ENCODE measurements at places on chromosomes 4 and X. TPM values are rescaled to one million over a fixed set of nuclear protein-coding genes. Genes with fewer than 3 reads are reported as not detected.

GRCh38 chr4:1215141-1216075 lies 33.5 kb downstream of the CTBP1 start:
- no peak for DNase-seq

GRCh38 chr4:78057600-78058550 lies 752 bp downstream of the FRAS1 start:
- peak; percentile 69 for DNase-seq

DNA sequence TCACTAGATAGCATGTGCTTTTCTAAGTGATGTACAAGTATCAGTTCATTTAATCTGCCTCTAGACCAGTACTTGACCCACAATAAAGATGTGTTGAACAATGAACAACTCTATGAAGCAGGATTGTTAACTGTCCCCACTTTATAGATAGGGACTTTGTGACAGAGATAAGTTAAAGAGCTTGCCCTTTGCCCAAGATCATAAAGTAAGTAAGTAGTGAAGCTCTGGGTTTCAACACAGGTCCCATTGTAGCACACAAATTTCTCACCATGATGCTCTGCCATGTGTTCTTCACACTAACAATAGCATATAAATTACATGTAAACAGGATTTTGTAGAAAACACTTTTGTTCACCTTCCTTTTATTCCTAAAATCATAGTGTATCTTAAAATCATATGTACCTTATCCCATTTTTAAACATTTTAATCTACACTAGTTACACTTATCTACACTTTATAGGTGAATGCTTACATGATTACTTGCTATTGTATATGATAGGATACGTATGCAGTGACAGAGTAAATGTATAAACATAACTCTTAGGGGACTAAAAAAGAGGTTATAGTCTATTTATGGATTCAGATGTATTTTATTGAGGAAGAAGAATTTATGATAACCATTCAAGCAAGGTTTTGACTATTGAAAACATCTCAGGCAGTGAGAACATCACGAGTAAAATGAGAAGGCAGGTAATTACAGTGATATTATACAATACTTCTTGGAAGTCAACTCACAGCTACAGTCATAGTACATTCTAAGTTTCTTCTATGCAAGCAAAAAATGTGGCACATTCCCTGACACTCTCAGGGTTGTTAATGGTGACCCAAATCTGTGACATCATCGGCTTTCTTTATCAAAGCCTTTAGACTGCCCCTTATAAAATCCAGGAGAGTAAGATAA lies 2275.1 kb downstream of the PCDH7 start:
- no peak for DNase-seq

DNA sequence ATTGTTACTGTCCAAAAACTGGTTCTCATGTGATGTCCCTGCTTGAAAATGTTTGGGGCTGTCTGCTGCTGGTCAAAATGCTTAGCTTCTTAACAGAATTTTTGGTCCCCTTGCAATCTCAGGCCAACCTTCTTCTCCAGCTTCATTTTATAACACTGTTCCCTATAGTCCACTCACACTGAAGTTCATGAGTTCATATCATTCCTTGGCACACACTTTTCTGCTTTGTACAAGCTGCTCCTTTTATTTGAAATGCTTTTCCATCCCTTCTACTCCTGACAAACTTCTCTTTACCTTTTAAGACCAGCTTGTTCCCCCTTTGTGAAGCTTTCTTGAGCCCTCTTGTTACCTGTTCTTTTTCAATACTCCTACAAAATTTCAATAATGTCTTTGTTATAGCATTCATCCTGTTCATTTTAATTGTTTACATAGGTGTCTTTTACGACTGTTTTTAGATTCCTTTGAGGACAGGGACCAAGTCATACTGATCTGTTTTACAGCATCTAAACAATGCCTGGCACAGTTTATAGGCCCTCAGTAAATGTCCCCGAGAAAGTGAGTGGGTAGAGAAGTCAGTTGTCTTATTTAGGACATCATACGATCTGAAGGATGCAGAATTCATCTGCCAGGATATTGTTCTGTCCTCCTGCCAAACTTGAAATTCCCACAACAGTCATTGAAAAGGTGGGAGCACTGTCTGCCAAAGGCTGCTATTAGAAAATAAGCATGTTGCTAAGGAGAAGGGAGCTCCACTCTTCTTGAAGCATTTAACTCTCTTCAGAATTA lies 134.4 kb upstream of the BMPR1B start:
- no peak for DNase-seq

- DNase-seq: no peak
Observed at GRCh38 chr4:152079543-152080293, 318.9 kb upstream of the GATB start.

DNA sequence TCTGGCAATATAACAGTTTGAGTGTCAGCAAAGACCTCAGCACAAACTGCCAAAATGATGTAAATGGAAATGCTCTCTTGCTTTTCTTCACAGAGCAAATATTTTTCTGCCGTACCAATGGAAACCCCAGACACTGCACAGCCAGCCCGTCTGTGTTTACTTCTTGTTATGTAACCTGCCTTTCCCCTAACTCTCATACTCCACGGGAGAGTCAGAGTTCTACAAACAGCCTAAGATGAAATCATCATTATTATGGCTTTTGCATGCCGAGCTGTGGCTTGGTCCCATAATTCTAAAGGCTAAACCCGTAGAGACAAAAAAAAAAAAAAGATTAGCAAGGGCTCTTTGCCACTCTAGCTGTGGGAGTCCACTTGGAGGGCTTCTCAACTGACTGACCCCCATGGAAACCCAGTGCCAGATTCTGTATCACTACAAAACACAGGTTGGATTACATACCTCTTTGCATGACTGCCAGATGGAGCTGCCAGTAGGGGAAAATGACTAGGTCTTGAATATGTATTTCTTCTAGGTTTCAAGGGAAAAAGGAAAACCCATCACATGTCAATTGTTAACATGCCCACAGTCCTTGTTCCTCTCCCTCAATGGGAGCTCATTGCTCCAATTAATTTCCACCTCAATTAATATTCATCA lies 197.2 kb upstream of the CNKSR2 start:
- DNase-seq: no peak

GRCh38 chr4:113844369-113844768 lies 82.8 kb upstream of the CAMK2D start:
- DNase-seq: no peak

DNA sequence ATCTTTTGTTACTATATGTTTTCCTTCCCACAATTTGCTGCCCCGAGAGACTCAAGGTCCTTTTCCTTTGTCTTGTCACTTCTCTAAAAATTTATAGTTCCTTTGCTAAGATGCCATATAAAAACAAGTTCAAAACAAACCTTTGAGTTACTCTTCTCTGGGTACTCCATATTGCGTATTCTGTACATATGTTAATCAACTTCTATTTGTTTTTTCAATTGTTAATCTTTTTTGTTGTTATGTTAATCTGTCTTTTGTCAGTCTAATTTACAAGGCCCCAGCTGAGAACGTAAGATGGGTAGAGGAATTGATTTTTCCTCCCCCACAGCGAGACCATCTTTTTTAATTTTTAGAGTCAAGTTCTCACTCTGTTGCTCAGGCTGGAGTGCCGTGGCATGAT lies 7.2 kb upstream of the PPEF2 start:
- no peak for DNase-seq

The TCP11X2 gene
- total RNA-seq: not detected

GRCh38 chrX:155246748-155247147 lies 17.5 kb downstream of the RAB39B start:
- DNase-seq: no peak

- DNase-seq: no peak
Observed at GRCh38 chr4:95170176-95170575, 378.6 kb downstream of the UNC5C start.

DNA sequence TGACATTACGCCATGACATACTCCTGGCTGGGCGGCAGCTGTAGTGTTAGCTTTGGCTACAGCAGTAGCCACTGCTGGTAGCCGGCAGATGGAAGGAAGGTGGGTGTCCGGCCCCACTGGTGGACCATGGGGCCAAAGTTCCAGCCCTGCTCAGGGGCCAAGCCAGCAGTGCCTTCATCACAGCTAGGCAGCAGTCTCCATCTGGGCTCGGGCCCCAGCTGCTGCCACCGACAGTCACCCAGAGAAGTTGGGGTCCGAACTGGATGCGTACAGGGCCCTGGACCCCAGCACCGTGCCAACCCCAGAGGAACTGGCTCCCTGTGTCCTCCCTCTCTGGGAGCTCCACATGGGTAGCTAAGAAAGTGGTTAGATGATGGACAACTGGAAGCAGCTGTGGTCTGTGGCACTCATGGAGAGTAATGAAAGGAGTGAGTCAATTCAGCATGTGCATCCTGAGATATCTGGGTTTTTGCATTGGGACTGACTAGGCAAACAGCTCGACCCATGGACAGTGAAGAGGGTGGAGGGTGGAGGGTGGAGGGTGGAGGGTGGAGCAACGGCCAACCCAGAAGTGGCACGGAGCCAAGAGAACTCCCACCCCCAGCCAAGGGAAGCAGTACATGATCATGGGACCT lies 366.6 kb upstream of the GRIA3 start:
- no peak for DNase-seq

GRCh38 chr4:93384241-93384640 lies 444.3 kb upstream of the ATOH1 start:
- DNase-seq: no peak

- DNase-seq: no peak
Observed at GRCh38 chr4:145347684-145348083, 134.0 kb upstream of the SMAD1 start.

- no peak for DNase-seq
Observed at GRCh38 chrX:134558133-134558532, 98.2 kb downstream of the HPRT1 start.

DNA sequence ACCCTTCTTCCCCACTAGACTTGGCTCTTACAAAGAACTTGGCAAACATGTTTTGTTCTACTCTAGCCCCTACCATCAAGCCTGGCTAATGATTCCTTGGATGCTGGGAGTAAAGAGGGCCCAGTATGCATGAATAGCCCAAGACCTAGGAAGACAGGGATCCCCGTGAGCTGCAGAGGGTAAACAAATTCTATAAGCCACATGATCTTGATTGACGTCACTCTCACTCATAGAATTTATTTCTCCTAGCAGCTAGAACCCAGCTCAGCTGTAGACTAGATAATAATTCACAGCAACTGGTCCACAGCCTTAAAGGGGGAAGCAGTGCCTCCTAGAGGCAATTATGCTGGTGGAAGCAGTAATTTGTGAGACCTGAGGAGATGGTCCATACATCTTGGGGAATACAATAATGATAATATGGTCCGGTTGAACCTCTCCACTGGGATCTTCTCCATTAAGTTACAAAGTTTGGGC lies 16.1 kb upstream of the USO1 start:
- DNase-seq: no peak

The REPS2 gene
- 11.3 TPM for total RNA-seq

DNA sequence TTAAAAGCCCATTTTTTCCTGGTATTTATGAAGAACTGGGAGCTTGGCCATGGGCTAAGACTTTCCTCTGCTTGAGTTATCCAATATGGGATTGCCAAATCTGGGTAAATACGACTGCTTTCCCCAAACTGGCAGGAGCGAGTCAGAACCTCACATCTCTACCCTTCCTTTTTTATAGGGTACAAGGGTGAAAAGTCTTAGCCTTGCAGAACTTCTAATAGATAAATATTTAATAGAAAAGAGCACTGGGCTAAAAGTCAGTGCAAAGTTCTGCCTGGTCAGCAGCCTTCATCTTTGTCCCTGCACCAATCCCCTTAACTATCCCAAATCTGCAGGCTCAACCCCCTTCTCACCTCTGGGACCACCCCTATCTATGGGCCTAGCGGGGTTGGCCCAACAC lies 61.6 kb upstream of the ACSL1 start:
- DNase-seq: no peak

The ZNF732 gene
- not detected for total RNA-seq

GRCh38 chrX:19865567-19866363 lies 21.6 kb downstream of the SH3KBP1 start:
- peak; percentile 37 for DNase-seq

- DNase-seq: no peak
Observed at GRCh38 chr4:65798498-65799127, 128.3 kb upstream of the EPHA5 start.

The CTSO gene
- total RNA-seq: 6.2 TPM

The NKX3-2 gene
- total RNA-seq: not detected

The FAM47A gene
- total RNA-seq: not detected

DNA sequence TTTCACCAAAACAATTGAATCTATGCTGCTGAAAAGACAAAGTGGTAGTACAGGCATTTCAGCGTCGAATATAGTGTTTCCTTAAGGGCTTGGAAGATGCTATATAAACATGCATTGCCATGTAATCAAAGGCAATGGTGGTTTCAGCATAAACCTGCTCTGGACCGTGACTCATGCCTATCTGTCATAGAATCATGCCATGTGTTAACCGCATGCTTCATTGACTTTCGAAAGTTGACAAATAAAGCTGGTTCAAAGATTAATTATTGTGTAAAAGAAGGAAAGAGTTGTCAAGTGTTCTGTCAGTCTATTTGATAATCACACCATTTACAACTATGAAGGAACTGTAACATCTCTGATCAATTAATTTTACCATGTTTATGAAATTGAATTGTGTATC lies 83.2 kb downstream of the FUNDC1 start:
- DNase-seq: no peak

- no peak for DNase-seq
Observed at GRCh38 chrX:19579485-19579884, 64.2 kb upstream of the MAP3K15 start.

The GPR119 gene
- not detected for total RNA-seq

DNA sequence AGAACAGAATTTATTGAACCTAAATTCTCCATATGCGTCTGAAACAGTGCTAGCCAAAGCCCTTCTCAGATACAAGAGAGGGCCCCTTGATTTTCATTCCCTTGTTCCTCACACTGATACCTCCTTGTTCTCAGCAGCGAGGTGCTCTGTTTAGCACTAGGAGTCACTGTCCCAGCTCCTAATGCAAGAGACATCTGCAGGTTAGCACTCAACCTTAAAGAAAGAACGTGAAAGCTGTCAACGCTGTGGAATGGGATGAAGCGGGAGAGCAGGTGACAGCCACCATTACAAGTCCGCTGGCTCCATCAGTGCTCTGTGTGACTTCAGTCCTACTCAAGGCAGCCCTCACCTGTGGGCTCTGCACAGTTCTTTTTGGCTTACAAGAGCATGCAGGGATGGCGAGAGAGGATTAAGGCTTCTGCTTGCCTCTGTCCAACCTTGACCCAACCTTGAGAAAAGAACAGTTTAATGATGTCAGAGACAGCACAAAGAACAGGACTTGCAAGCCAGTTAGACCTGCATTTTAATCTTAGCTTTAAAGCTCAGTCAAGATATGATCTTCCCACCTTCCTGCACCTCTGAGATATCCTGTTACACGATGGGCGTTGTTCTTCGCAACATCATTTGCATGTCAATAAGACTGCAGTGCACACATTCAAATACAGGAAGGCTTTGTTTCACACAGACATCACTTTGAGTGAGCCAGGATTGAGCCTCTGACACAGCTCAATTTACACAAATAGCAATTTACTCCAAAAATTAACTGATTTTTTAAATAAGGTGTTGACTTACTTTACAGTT lies 95.1 kb downstream of the ARSF start:
- DNase-seq: no peak

The EFHC2 gene
- total RNA-seq: 18.0 TPM
